Right kidney (tissue), 9 donors: ENCODE measurements at places on chromosomes 7 and 10.
A peak's percentile ranks its signal among the peaks of the same experiment; 100 is the strongest.

- DNase-seq: no peak
Measured at GRCh38 chr10:124732931-124733570, 11.1 kb downstream of the FAM53B start.

DNA sequence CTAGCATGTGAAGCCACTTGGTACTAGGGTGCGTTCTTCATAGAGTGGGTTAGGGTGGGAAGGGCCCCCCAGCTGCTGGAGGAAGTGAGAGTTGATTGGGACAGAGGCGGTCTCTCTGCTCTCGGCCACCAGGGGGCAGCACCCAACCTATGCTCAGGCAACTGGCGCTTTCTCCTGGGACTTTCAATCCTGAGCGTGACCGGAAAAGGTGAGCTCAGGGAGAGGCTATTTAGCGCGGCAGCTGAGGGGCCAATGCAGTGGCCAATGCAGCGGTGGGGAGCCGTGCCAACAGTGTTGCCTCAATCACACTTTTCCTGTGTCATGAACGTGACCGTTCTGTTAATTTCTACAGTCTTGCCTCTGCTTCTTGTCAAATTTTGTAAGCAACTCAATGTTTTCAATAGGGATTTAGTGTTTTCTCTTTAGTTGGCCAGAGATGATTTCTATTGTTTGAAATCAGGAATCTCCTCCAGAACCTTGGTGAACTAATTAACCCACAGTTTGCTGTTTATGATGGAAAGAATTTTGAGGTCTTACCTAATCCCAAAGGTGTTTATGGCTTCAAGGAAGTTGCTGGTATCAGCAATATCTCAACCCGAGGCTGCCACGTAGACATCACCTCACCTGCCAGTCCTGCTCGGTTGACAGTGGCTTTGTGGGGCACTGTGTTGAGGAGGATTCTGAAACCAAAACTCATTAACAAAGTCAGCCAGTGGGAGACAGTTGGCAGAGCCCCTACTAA is 67.9 kb upstream of the PDZD8 start:
- peak; percentile 72 for DNase-seq

DNA sequence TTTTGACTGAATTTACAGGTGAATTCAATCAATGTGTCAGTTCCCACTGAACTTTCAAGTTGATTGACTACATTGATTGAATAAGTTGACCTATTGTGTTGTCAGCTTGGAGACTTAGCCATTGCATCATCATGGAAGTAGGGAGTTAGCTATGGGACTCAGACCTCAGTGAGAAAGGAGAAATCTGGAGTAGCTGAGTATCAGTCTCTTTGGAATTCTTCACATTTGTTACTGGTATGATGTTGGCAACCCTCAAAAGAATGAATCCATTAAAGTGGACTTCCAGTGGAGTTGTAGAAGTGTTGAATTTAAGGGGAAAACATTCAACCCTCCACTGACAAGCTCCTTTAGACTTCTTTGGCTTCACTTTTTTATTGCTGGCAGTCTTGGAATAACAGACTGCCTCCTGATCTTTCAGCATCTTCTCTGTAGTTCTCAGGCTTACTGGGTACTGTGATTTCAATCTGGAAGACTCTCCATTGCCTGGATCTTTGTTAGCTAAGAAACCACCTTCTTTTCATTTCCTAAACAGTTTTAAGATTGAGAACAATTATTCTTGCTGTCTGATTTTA is 160.3 kb upstream of the NRP1 start:
- no peak for DNase-seq

GRCh38 chr10:71816936-71817618 is 34.0 kb downstream of the PSAP start:
- DNase-seq: no peak

- no peak for DNase-seq
Measured at GRCh38 chr10:97895915-97896314, 46.3 kb downstream of the GOLGA7B start.

DNA sequence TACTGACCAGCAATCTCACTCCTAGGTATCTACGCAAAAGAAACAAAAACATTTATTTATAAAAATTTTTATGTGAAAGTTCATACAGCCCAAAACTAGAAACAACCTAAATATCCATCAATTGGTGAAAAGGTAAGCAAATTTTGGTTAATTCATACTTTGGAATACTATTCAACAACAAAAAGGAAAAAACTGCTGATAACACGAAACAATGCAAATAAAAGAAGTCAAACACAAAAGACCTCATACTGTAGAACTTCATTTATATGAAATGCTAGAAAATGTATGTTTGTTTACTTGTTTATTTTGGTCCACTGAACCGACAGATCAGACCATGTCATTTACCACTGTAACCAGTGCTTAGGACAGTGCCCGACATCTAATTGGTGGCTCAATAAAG is 60.3 kb downstream of the USP6NL start:
- no peak for DNase-seq

DNA sequence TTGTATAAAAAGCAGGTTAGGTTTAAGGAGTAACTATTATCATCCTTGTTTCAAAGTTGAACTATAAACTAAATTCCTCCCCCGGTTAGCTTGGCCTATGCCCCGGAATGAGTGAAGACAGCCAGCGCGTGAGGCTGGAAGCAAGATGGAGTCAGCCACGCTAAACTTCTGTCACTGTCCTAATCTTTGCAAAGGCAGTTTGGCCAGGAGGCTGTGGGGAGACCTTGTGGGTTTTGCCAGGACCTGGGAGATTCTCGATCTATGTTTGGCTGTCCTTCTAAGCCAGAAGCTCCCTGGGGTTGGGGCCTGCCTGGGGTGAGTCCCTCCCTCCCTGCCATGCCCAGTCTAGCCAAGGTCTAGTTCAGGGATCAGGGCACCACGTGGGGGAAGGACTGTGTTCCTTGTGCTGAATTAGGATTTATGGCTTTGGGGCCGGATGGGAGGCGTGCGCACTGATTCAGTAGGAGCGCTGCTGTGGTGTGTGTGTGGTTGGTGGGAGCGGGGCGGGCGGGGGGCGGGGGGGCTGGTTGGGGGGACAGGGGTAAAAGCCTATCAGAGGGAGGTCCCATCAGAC is 871 bp upstream of the GTF2IRD1 start:
- peak; percentile 73 for DNase-seq

- DNase-seq: no peak
Measured at GRCh38 chr10:1094112-1095057, 38.2 kb downstream of the WDR37 start.

GRCh38 chr7:4738711-4739527 is 36.5 kb upstream of the AP5Z1 start:
- DNase-seq: peak; percentile 56

GRCh38 chr7:141949021-141949420 is 2.2 kb upstream of the CLEC5A start:
- DNase-seq: no peak

GRCh38 chr7:113263749-113264148 is 145.4 kb upstream of the SMIM30 start:
- no peak for DNase-seq

- no peak for DNase-seq
Measured at GRCh38 chr7:84492098-84493034, 297.8 kb upstream of the SEMA3A start.

- DNase-seq: no peak
Measured at GRCh38 chr10:77960829-77961329, 34.3 kb upstream of the DLG5 start.

DNA sequence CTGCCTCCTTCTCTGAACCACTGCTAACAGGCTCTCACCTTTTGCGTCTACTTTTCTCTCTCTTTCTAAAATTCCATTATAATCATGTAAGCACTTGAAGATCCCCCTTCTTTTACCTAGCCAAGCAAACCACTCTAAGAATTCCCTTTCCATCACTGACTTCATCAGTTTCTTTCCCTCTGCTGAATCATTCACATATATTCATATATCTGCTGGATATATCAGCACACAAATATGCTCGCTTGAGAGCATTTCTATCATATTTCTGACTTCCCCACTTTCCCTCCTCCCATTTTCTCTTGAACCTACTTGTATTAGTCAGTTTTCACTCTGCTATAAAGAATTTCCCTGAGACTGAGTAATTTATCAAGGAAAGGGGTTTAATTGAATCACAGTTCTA is 84.2 kb upstream of the LRRN3 start:
- DNase-seq: no peak

DNA sequence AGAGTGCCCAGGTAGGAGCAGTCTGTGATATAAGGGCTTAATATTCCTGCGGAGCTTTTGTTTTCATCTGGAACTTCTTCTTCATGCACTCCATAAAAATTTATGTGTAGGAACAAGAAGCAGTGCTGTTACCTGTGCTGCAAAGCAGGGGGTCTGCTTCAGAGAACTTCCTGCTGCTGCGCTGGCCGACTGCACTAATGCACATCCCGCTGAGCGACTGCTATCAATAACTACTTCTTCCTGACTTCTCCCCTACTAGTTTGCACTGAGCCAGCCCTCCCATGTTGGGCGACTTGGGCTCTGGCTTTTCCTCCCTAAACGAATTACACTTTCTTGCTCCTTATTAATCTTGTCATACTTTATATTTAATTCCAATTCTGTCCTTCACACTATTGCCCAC is 150.3 kb downstream of the NEBL start:
- no peak for DNase-seq

- DNase-seq: no peak
Measured at GRCh38 chr7:4025694-4026615, 656.1 kb upstream of the FOXK1 start.

- DNase-seq: no peak
Measured at GRCh38 chr7:24059775-24060174, 224.2 kb upstream of the NPY start.

DNA sequence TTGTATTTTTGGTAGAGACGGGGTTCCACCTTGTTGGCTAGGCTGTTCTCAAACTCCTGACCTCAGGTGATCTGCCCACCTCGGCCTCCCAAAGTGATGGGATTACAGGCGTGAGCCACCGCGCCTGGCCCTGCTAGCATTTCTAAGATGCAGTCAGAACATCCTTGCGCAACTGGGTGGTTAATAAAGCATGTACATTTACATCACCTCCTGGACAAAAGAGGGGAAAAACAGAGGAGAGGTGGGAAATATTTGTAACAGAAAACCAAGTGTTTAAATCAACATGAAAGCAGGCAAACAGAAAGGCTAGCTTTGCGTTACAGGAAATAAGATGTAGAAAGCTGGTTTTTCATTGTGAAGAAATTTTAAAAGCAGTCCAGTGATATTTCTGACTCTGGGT is 220.9 kb upstream of the KMT2E start:
- DNase-seq: no peak

DNA sequence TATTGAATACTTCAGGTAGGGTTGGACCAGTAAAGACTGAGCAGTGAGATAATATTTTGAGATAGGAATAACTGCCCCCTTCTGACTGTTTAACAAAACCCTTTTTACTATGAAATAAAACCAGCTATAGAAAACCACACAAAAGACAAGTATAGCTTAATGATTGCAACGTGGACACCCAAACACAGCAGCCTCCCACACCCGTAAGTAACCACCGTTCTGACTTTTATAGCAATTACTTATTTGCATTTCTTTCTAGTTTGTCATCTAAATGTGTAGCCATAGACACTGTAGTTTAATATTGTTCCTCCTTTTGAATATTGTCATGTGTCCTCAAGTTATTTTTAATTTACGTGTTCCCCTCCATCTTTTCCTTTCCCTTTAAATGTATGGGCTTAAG is 42.9 kb upstream of the SYPL1 start:
- DNase-seq: no peak

GRCh38 chr10:27019827-27020226 is 80.5 kb downstream of the ANKRD26 start:
- no peak for DNase-seq

GRCh38 chr10:66187053-66187733 is 738.6 kb upstream of the LRRTM3 start:
- no peak for DNase-seq

GRCh38 chr7:1062296-1063294 is 18.2 kb downstream of the GPR146 start:
- no peak for DNase-seq

DNA sequence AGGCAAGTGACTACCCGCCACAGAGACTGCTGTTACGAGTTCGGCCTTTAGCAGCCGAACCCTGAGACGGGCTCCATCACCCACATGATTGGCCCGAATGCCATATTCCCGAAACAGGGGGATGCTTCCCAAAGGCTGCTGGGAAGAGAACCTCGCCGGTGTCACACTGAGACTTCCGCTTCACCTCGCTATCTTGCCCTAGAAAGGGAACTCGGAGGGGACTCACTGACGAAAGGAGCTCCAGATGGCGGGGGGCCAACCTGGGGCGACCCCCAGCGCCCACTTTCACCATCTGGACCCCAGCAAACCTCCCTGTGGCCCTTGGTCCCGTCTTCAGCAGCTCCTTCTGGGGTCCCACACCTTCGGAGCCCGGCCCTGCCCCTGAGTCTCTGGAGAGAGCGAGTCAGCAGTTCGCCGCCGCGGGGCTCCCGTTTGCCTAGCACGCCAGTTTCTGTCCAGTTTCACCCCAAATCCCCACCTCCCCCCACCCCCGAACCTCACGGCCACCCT is 529 bp downstream of the HPS1 start:
- DNase-seq: peak; percentile 58

GRCh38 chr10:100746784-100747455 is 1.5 kb downstream of the PAX2 start:
- DNase-seq: peak; percentile 54

DNA sequence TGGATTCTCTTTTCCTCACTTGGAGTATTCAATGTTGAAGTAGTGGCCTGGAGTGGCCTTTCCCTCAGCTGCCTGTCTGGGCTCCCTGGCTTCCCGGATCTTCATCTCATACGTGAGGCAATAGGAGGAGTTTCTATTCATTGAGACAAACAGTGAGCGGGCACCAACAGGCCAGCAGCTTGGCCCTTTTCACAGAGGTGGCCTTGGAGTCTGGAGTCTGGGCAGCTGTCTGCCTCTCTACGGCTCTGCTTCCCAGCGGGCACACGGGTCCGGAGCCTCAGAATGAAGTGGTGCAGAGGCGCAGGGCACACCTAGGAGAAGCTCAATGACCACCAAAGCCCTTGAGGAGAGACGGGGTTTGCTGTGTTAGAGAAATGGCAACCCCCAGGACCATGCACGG is 169.4 kb downstream of the CCDC3 start:
- DNase-seq: no peak

DNA sequence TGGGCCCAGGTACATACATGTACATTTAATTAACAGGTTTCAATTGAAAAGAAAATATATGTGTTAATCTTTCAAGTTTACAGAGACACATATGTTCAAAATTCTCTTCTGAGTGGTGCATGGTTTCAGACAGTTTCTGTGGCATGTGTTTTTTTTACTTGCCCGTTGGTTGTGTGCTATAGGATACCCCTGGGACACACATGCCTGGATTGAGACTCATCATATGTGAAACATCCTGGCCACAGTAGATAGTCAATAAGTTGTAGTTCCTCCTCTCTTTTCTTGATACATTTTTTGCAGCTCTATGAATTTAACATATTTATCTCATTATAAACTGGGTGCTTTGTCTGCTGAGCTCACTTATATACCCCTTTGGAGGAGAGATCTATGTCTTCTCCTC is 207.8 kb upstream of the CTBP2 start:
- no peak for DNase-seq

GRCh38 chr7:38905056-38905759 is 3.8 kb downstream of the VPS41 start:
- DNase-seq: no peak

GRCh38 chr7:156376317-156376716 is 264.3 kb upstream of the RNF32 start:
- no peak for DNase-seq

GRCh38 chr10:86710987-86711512 is 42.7 kb downstream of the LDB3 start:
- DNase-seq: peak; percentile 99
